ENCODE measurements at places on chromosomes 5 and 9.

- no peak for DNase-seq
Measured at GRCh38 chr9:80127920-80128319, 556.2 kb downstream of the TLE4 start.

- DNase-seq, result no peak
Measured at GRCh38 chr5:80967500-80968181, 7.5 kb downstream of the RASGRF2 start.

DNA sequence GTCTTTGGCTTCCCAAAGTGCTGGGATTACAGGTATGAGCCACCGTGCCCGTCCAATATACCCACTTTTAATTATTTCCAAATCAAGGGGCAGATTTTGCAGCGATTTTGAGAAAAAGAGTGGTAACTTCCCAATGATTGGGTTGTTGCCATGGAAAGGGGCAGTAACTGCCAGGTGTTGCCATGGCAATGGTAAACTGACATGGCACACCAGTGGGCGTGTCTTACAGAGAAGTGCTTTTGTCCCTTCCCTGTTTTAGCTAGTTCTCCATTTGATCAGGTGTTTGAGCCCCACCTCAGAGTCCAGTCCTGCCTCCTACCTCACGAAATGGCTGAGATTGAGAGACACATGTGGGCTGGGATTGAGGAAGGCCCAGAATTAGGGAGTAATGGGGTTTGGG is 86.3 kb upstream of the IER5L start:
- DNase-seq, result no peak

DNA sequence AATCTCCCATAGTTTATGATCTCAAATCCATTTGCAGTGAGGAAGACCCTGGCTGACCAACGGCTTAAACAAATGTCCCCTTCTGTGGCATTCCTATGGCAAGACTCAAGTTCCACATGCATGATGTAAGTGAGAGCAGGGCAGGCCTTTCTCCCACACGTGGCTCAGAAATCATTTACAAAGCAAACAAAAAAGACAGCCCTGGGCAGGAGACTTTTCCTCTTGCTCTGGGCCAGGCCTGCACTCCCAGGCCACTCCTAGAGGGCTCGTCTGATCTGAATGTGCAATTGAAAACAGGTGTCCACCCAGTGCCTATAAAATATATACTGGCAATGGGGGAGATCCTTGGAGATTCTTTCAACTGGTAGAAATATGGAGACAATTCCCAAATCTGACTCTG is 123.1 kb downstream of the DMRT2 start:
- no peak for DNase-seq

- DNase-seq, result peak; percentile 25
Measured at GRCh38 chr5:91059409-91059808, 323.7 kb downstream of the ARRDC3 start.

DNA sequence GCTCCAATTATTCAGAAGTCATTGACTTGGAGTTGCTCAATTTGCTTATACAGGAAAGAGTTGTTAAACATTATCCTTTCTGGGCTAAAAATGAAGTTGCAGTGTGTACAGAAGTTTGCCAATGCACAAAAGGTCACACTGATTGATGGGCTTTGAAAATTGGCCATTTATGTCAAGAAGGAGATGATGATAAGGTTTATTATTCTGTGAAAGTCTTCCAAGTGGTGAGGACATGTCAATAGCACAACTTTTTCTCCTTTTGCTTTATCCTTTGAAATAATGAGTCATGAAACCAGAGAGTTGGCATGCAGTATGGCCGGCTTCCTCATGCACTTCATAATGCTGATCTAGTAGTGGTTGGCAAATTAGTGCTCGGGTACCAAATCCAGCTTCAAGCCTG is 848.5 kb upstream of the WWC1 start:
- DNase-seq, result no peak

Data from bone marrow (tissue), 2 donors.